ENCODE measurements at places on chromosomes 13 and 19.

- DNase-seq: no peak
Measured at GRCh38 chr19:788686-788982, 8.6 kb upstream of the PTBP1 start.

DNA sequence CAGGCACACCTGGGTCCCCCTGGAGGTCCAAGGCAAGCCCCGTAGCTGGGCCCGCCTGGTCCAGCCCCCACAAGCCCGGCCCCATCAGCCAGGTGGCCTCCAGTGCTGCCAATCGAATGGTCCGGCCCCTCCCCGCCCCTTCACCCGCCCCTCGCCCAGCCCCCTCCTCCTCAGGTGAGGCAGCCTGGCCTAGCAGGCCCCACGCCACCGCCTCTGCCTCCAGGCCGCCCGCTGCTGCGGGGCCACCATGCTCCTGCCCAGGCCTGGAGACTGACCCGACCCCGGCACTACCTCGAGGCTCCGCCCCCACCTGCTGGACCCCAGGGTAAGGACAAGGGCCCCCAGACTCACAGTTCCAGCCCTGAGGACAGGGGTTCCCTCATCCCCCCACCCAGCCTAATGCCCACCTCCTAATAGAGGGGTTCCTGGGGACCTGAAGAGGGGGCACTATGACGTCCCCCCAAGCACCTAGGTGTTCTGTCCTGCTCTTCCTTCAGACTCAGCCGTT is at the start of gene HPN:
Gene HPN (plus strand): TSS at position 174 of the 508 bp plus-strand sequence. CDS start 786 bp downstream, outside the sequence.
- DNase-seq: no peak

GRCh38 chr13:112254061-112254818 is 121.9 kb upstream of the SPACA7 start:
- no peak for DNase-seq

DNA sequence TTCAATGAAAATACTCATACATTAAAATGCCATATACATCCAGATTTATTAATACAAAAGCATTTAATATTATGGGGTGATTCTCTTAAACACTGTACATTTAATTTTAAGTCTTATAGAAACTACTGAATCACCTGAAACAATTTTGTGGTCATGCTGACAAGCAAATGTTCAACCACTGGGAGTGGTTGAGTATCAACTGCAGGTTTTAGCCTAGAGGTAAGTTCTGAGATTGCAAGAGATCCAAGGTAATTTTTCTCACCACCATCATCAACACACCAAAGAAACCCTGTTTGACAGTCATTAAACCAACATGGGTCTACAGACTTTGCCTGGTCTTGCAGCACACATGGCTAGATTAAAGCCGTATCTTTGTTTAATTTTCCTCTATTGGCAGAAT is 196.3 kb downstream of the LHFPL6 start:
- DNase-seq: no peak

GRCh38 chr13:32917504-32917903 is 98.7 kb upstream of the KL start:
- peak; percentile 19 for DNase-seq

GRCh38 chr19:18304208-18304457 is 18.7 kb downstream of the LSM4 start:
- DNase-seq: no peak

- DNase-seq: peak; percentile 77
Measured at GRCh38 chr13:48156466-48156865, 61.6 kb upstream of the MED4 start.

DNA sequence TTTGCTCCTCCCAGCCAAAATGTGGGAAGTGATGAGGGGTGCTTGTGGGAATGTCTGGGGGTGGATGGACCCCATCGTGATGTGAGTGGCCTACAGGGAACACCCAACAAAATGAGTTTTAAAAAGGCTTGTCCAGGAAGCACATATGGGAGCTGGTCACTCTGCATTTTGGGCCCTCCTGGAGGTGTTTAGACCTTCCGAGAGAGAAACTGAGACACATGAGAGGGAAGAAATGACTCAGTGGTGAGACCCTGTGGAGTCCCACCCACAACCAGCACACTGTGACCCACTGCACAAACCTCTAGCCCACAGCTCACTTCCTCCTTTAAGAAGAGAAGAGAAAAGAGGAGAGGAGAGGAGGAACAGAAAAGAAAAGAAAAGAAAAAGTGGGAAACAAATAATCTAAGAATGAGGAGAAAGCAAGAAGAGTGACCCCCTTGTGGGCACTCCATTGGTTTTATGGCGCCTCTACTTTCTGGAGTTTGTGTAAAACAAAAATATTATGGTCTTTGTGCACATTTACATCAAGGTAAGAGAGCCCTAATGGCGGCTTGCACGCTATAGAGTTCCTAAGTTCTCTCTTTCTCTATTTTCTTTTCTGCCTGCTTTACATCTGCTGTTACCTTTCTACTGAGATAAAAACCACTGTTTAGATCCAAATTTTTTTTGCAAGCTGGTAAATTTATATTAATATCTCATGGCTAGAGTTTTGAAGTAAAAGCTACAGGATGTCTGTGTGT is 13.3 kb upstream of the LILRB1 start:
- DNase-seq: no peak

DNA sequence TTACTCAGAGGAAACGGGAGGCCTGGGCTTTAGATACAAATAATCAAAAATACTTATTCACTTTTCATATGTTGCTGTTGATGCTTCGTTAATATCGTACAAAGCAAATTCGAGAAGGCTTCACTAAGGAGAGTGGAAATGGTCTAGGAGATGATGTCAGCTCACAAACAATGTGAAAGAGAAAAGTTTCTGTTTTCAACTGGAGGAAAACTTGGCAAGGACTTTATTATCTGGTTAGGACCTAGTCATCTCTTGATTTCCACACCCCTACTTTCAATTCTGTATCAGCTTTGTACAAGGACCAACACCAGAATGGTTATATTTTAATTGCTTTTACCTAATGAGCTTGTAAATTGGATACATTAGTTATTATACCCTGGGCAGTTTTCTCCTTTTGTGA is 88.0 kb downstream of the SLC10A2 start:
- no peak for DNase-seq

- no peak for DNase-seq
Measured at GRCh38 chr13:73535341-73535740, 476.5 kb downstream of the KLF5 start.

GRCh38 chr13:98940325-98941001 is 37.4 kb downstream of the DOCK9 start:
- DNase-seq: no peak

DNA sequence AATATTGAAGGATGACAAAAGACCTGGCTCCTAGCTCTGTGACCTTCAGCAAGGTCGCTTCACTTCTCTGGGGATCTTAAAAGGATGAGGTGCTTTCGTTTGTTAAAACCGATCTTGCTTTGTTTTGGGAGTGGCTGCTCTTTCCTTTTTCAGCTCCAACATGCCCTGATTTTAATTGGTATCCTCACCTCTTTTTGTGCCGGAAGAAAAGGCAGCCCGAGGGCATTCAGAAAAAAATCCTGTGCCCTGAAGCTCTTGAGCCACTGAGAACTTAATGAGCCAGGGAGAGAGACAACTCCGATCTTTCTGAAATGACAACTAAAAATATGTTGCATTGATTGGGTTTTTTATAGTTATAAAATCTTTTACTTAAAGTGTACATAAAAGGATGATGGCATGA is 19.4 kb downstream of the CLDN10 start:
- no peak for DNase-seq

DNA sequence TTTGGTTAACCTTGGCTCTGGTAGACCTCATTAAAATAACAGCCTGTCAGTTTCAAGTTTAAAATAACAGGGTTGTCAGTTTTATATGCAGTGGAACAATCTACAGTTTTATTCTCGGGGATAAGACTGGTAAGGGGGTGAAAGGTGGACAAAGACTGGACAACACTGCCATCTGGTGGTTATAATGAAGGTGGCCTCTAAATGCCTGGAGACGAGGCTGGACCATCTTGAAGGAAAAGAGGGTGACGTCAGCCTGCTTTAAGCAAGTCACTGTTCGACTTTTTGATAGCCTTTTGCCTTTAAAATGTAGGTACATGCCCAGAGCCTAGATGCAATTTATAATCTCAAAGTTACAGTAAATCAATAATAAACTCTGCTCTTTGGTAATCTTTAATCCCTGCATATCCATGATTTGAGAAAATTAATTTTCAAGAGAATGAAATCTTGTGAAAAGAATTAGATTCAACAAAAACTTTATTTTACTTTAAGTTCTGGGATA is 117.0 kb downstream of the DCT start:
- peak; percentile 80 for DNase-seq

DNA sequence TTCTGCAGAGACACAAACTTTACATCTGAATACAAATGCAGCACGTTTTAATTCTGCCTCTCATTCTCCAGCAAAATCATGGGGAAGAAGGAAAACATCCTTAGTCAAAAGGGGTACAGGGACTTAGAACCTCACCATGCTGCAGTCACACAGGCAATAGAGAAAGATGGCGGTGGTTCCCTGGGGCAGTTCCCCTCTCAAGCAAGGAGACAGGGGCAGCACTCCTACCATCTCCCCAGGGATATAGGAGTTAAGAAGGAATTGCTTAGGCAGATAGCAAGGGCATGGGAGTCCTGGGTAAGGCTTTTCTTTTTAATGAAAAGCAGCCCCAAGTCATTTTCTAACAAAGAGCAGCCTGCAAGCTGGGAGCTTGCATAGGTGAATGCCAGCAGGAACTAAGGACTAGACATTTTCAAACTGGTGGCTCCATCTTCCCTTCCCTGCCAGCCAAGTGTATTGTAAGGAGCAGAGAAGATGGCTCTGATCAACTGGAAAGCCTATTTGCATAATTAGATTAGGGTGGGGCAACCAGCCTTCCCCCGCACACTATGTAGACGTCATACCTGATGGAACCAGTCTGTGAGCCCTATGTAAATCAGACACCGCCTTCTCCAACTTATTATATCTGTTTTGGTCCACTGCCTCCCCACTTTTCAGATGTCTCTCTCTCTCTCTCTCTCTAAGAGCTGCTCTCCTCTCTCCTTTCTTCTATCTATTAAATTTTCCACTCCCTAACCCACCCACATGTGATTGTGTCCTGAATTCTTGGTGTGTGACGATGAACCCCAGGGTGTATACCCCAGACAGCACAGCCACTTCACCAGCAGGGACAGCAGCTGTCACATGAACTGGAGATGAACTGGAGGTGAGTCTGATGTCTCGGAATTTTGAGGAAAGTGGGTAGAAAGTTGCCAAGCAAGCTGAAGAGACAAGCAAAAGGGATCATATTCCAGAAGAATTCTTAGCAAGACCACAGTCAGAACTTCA is 514.5 kb downstream of the IRS2 start:
- no peak for DNase-seq

- no peak for DNase-seq
Measured at GRCh38 chr19:58392945-58393724, 2.3 kb upstream of the RNF225 start.

Data from stimulated activated CD4-positive, alpha-beta T cell treated with anti-CD3 and anti-CD28 coated beads, Interleukin-1b, Interleukin-23, amount 100 ng/mL, for 48 hours (primary cell).